HT-29 (cell line): ENCODE measurements at places on chromosomes 16 and 17.

GRCh38 chr17:48841395-48841831 lies 10.6 kb downstream of the CALCOCO2 start:
- no peak for DNase-seq

DNA sequence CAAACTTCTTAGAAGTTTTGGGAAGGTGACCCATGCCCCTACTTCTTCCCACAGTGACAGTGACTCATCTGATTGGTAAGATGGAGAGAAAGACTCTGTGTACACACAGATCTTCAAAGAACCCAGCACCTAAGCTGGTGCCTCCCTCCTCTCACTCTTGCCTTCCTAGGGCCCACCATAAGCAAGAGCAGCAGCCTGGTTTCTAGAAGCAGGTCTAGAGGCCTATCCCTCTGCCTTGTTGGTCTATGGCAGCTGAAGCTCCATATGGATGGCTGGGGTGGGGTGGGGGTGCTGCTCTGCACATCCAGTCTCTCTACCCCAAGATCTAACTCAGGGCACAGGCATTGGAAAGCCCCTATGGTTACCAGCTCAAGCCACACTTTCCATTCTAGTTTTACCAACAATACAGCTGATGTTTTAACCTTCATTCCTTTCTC lies 47.5 kb downstream of the STAT3 start:
- no peak for DNase-seq

DNA sequence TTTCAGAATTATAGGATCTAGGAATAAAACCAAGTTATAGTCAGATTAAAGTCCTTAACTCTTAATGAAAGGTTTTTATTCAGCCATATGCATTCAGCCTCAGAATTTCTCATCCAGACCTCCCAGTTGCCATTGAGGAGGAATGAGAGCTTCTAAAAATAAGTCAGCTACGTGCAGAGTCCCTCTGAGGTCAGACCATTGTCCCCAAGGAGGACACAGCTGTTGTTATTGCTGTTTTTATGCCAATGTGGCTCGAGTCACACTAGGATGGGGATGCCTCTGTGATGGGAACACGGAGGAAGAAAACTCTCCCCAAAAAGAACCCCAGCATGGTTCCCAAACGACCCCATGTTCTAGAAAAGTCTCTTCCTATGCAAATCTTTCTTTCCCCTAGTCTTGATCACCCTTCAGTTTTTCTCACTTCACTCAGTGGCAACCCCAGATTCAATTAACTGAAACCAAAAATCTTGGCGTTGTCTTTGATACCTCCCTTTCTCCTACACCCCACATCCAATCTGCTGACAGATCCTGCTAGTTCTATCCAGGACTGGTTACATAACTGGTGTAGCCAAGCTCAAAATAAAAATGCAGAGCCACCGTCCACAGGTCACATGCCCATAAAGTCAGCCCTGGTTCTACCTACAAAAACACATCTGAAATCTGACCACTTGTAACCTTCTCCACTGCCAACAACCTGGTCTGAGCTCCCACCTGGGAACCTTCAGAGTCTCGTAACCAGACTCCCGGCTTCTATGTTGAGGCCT lies 138.2 kb upstream of the ERCC4 start:
- no peak for DNase-seq

DNA sequence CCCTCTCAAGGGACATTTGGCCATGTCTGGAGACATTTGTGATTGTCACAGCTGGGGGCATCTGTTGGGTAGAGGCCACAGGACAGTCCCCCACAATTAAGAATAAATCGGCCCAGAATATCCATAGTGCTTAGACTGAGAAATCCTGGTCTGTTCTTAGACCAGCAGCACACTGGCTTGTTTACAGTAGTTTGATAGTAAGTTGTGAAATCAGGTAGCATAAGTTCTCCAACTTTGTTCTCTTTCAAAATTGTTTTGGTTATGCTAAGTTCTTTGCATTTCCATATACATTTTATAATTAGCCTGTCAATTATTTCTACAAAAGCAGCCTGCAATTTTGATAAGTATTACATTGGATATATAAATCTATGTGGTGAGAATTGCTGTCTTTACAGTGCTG lies 6.8 kb downstream of the MGRN1 start:
- no peak for DNase-seq

- no peak for DNase-seq
Measured at GRCh38 chr17:80652756-80653330, 108.2 kb downstream of the RPTOR start.

GRCh38 chr17:50375858-50376538 lies 3.0 kb downstream of the EME1 start:
- no peak for DNase-seq

DNA sequence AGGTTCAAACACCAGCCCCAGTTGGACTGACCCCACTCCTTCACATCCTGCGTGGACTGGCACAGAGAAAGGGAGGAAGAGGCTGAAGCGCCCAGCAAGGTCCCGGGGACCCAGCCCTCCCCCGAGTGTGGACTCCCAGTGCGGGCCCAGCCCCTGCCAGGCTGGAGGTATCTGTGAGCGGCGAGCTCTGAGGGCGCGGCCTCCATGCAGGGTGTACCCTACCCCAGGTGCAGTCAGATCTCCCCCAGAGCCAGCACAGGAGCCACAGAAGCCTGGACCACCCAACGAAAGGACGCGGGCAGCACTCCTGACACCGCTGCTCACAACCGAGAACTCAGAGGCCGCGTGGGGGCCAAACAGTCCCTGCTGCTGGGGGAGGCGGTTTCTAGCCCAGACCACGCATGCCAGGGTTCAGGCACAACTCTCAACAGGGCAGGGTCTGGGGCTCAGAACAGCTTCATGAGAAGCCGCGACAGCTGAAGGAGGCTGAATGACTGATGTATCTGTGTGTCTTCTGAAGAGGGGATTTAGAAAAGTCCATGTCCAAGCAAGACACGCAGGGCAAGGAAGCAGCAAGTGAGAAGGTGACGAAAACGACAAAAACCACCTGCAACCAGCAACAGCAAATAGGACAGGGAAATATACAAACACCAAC lies 8.5 kb downstream of the SLC38A10 start:
- no peak for DNase-seq

- no peak for DNase-seq
Measured at GRCh38 chr17:41975099-41976083, 8.8 kb downstream of the CNP start.

- DNase-seq = no peak
Measured at GRCh38 chr16:6382924-6383459, 949.7 kb upstream of the RBFOX1 start.

GRCh38 chr16:89308391-89309333 lies 91.2 kb downstream of the ZNF778 start:
- DNase-seq = no peak

DNA sequence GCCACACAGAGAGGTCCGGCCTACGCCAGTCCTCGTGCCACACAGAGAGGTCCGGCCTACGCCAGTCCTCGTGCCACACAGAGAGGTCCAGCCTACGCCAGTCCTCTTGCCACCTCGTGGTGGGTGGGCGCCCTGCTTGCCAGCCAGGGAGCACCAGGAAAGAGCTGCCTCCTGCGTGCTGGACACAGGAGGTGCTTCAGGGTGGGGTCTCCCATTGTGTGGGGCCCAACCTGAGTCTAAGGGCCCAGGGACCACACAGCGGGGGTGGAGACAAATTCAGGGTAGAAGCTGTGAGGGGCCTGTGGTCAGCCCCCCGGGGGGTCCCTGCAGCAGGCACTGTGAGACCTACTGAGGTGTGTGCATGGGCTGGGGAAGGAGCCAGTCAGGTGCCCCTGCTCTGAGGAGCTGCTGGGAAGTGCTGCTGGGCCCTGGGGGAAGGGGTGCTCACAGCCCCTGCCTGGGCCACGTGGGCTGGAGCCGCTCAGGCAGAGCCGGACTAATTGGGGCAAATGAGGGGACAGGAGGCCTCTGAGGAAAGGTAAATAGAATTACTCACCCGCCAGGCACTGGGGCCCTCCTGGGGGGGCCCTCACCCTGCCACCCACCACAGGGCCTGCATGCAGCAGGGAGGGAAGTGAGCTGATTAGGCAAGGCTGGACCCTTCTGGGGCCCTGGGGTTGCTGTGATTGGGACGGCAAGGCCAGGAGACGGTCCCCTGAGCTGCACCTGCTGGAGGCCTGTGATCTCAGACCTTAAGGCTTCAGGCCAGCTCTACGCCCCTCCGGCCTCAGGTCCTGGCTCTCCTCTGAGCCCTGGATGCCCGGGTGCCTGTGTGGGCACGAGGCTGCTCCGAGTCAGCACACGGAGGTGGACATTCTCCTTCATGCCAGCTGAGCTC lies 11.0 kb downstream of the GCGR start:
- no peak for DNase-seq

DNA sequence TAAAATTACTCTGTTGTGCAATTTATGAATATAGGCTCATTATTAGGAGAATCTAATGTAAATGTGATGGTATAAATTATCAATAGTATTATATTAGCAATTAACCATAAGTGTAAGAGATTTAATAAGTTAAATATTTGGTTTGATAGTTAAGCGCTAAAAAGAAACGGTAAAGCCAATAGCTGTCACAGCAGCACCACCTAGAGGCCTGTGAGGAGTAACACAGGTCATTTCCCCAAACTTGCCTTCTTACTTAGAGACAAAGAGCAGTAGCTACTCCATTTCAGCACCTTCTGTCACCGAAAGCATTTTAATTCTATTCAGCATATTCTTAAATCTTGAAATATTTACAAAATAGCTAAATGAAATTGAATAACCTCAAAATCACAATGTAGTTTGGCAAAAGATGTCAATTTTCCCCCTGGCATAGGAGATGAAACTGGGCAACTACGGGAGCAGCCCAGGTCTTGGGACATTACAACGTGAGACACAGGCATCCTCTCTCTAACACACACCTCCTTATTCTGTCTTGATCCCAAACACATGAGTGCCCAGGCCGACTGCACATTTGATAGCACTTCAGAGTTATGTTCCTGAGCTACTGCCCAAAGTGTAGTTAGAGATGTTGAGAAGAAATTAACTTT lies 14.3 kb upstream of the DYNLRB2 start:
- peak; percentile 74 for DNase-seq

DNA sequence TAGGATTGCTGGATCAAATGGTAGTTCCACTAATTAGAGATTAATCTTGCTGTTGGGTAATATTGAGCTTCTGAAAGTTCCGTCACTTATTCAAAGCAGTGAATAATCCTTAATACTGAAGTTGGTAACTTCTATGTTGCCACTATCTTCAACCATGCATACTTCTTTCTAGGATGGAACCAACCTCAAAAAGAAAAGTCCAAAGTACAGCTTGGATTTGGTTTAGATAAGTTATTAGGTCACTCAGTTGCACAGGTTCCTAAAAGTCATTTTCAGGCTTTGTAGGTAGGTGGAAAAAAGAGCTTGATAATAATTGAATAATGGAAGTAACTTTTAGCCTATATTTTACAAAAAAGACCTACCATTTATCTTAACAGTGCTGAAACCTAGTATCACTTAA lies 78.7 kb downstream of the MAP2K4 start:
- no peak for DNase-seq

DNA sequence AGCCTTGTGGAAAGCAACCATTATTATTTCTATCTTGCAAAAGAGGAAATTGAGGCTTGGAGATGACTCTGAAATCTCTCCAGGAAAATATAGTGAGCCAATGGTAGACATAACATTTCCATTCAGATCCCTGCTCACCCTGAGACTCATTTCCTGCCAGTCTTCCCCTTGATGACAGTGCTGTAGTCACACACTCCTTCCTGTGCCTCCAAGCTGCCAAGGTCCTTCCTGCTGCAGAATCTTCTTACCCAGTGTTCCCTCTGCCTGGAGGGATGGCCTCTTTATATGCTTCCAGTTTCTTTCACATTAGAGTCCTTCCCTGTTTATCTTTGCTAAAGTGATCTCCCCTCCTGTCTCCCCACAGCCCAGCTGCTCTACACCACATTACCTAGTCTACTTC lies 648.1 kb downstream of the TOX3 start:
- DNase-seq = no peak

- no peak for DNase-seq
Measured at GRCh38 chr16:57926041-57926440, 44.9 kb downstream of the CNGB1 start.

DNA sequence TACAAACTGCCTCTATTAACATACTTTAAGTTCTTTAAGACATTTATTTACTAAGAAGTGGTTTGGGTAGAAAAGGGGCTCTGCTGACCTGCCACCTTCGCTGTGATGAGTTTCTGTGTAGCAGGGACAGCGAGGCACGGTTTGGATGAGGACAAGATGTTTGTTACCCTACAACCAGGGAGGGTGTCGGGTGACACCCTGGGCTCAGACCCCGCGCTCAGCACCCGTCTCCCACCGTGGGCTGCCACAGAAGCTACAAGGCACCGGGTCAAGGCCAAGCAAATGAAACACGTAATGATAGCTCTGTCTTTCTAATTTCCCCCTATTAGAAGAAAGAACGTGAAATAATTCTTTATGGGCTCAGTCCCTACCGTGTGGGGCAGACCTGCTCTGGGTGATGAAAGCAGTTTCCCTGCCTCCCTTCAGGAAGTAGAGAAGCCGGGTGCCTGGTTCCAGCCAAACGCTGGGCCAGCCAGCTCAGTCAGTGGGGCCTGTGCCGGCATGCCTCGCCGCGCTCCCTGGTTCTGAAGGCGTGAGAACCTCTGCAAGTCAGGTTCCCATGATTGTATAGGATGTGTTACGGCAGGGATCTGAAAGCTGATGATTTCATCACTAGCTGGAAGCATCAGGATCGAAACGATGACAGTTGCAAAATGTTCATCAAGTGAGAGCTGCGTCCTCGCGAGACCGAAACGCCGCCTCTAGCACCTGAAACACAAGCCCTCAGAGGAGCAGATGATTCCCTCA lies 3.9 kb downstream of the ZNF750 start:
- no peak for DNase-seq

- DNase-seq = peak; percentile 90
Measured at GRCh38 chr16:81723098-81723723, 55.9 kb upstream of the PLCG2 start.

DNA sequence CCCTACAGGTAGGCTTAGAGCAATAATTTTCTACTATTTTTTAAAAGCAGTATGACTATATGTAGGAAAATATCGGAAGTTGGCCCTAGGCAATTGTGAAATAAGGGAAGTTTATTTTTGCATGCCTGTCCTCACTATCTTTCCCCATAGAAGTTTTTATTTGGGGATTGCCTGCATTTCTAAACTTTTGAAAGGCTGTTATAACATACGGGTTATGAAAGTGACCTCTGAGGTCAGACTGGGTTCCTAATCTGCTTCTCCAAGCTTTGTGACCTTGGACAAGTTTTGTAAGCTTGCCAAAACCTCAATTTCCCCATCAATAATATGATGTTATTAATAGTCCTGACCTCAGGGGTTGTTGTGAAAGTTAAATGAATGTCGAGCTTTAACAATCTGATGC lies 67.1 kb downstream of the ARHGAP44 start:
- no peak for DNase-seq

- DNase-seq = no peak
Measured at GRCh38 chr16:24482681-24483202, 56.6 kb upstream of the RBBP6 start.
